ENCODE measurements at places on chromosomes 13 and 19.
A peak's percentile ranks its signal among the peaks of the same experiment; 100 is the strongest.

DNA sequence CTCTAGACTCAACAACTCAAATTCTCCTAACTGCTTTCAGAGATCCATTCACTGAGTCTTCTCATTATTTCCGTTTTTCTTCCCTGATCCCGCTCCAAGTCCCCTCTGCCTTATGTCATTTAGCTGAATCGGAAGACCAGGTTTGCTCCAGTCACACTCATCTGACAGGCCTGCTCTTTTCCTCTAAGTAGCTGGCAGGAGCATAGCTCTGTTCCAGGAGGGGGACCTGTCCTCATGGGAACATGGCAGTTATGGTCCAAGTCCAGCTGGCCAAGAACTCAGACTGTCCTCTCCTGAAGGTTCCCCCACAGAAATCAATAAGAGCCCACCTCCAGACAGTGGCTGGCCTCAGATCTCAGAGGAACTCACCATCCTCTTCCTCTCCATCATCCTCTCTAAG, 130.9 kb upstream of the SERP2 start:
- no peaks in the 10 kb centered on the region for H3K4me1 ChIP-seq
- no peak for DNase-seq
- no peaks in the 10 kb centered on the region for H3K36me3 ChIP-seq

- no peak overlapping the region for H3K27ac ChIP-seq
- DNase-seq, result no peak
- H3K27me3 ChIP-seq, result no peaks in the 10 kb centered on the region
- H3K36me3 ChIP-seq, result no peaks in the 10 kb centered on the region
These were observed 201.2 kb upstream of the UBL3 start for GRCh38 chr13:30051531-30052060.

DNA sequence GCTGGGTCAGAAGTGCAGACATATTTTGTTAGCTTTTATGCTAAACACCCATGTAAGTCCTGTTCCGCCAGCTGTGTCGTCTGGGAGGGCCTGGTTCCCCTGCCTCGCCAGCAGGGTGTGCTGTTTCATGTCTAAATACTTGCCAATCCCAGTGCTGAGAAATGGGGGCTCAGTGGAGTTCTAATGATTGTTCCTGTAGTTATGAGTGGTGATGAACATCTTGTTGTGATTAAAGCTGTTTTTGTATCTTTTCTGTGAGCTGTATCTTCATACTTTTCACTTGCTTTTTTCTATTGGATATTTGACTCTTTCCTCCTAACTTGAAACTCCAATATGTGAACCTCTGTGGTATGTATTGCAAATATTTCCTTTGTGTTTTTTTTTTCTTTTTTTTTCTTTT, 32.7 kb downstream of the KDM4B start:
- H3K4me1 ChIP-seq, result peaks cover 9% of the 10 kb centered on the region
- no peaks in the 10 kb centered on the region for H3K27me3 ChIP-seq
- peak; percentile 23 for DNase-seq
- H3K4me3 ChIP-seq, result no peak overlapping the region

DNA sequence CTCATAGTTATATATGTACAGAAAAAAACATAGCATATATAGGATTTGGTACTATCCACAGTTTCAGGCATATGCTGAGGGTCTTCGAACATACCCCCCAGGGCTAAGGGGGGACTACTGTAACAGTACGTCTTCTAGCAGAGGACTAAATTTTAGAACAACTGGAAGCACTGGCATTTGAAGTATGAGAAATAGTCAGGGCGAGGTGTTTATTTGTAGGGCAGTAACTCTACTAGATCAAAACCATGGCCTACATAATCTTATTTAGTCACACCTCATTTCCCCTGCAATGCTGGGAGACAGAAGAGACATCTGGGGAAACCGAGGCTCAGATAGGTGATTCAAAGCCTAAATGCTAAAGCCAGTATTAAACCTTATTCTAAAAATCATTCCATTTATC, 245.6 kb downstream of the DCT start:
- DNase-seq, result no peak
- H3K4me1 ChIP-seq, result no peaks in the 10 kb centered on the region
- no peaks in the 10 kb centered on the region for H3K36me3 ChIP-seq
- no peaks in the 10 kb centered on the region for H3K27me3 ChIP-seq
- no peak overlapping the region for H3K4me3 ChIP-seq
- H3K27ac ChIP-seq, result no peak overlapping the region

DNA sequence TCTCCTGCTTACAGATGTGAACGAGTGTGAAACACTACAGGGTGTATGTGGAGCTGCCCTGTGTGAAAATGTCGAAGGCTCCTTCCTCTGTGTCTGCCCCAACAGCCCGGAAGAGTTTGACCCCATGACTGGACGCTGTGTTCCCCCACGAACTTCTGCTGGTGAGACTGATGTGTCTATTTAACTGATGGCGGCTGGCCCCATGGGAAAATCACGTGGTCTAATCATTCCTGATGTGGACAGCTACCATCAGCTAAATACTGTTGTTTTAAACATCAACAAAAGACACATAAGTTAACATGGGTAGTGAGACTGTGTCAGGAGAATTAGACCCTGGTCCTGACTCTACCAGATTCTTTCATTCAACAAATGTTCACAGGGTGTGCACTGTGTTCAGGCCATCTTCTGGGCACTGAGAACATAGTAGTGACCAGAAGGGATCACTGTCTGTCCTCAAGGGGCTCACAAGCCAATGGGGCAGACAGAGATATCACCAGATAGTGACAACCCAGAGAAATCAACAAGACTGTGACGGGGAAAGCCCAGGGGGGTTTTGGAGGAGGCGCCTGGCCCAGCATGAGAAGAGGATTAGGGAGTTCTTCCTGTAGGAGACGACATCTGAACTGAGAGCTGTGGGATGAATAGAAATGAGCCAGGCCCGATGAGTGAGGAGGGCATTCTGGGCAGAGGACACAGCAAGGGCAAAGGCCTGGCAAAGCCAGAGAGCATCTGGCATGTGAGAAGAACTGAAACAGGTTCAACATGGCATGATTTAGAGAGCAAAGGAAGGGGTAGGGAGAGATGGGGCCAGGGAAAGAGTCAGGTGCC, 18.4 kb downstream of the LTBP4 start:
- H3K27ac ChIP-seq, result no peak overlapping the region
- peaks cover 12% of the 10 kb centered on the region for H3K36me3 ChIP-seq
- no peaks in the 10 kb centered on the region for H3K4me1 ChIP-seq
- H3K27me3 ChIP-seq, result no peaks in the 10 kb centered on the region

GRCh38 chr13:24129914-24130774, 30.4 kb upstream of the SPATA13 start:
- no peaks in the 10 kb centered on the region for H3K27me3 ChIP-seq
- H3K27ac ChIP-seq, result no peak overlapping the region
- no peak for DNase-seq
- H3K36me3 ChIP-seq, result no peaks in the 10 kb centered on the region
- H3K4me1 ChIP-seq, result peaks cover 30% of the 10 kb centered on the region

DNA sequence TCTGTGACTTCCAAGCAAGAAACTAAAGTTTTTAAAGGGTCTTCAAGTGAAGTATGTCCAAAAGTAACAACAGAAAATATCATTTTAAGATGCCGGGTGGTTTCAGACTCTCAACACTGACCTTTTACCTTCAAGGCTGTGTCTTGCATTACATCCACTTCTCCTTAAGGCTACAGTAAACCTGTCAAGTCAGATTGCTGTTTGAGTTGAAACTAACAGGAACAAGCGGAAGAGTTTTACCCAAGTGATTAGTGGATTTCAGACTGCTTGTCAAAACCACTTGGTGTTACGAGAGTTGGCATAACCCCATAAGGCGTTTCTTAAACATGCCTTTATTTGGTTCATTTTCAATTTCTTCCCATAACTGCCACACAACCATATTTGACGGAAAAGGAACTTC, 283.1 kb downstream of the DCT start:
- no peak for DNase-seq
- no peaks in the 10 kb centered on the region for H3K36me3 ChIP-seq
- H3K27ac ChIP-seq, result no peak overlapping the region
- no peak overlapping the region for H3K4me3 ChIP-seq
- H3K27me3 ChIP-seq, result no peaks in the 10 kb centered on the region

GRCh38 chr13:35496006-35496405, 19.5 kb upstream of the MAB21L1 start:
- H3K27me3 ChIP-seq, result no peaks in the 10 kb centered on the region
- DNase-seq, result no peak
- no peak overlapping the region for H3K4me3 ChIP-seq
- H3K36me3 ChIP-seq, result no peaks in the 10 kb centered on the region

DNA sequence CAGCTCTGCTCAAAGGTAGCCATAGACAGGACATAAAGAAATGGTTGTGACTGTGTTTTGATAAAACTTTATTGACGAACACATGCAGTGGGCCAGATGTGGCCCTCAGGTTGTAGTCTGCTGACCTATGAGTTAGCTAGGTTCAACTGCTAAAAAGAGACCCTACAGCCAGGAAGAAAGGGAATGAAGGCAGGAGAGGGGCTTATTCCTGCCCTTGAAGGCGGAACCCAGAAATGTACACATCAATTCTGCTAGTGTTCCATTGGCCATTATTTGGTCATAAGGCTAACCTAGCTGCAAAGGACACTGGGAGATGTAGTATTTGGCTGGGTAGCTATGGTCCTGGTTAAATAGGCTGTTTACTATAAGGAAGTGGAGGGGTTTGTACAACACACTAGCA, 18.0 kb downstream of the APBA3 start:
- no peak overlapping the region for H3K4me3 ChIP-seq
- no peaks in the 10 kb centered on the region for H3K4me1 ChIP-seq
- no peak overlapping the region for H3K27ac ChIP-seq
- no peaks in the 10 kb centered on the region for H3K27me3 ChIP-seq
- no peak for DNase-seq

- no peaks in the 10 kb centered on the region for H3K36me3 ChIP-seq
- no peaks in the 10 kb centered on the region for H3K27me3 ChIP-seq
- no peak overlapping the region for H3K4me3 ChIP-seq
- DNase-seq, result no peak
These were observed 458.4 kb downstream of the TBC1D4 start for GRCh38 chr13:75023609-75024008.

DNA sequence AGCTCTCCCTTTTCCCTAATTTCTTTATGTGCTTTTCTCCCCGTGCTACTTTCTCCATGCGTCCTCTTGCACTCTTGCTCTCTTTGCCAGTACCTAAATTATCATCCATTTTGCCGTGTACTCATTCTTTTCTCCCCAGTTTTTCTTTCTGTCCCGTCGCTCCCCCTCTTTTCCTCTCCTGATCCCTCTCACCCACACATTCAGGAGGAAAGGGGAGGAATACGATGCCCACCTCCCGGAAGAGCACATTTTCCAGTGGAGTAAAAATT, 821 bp downstream of the ZNF616 start:
- peaks cover 25% of the 10 kb centered on the region for H3K36me3 ChIP-seq
- H3K27me3 ChIP-seq, result no peaks in the 10 kb centered on the region
- no peak for DNase-seq
- peak overlapping the region; percentile 84 for H3K4me3 ChIP-seq

GRCh38 chr19:4807188-4807587, 15.7 kb downstream of the FEM1A start:
- no peaks in the 10 kb centered on the region for H3K36me3 ChIP-seq
- H3K27me3 ChIP-seq, result no peaks in the 10 kb centered on the region
- DNase-seq, result no peak

GRCh38 chr13:43107780-43108179, 84.4 kb downstream of the DNAJC15 start:
- no peak overlapping the region for H3K4me3 ChIP-seq
- H3K36me3 ChIP-seq, result no peaks in the 10 kb centered on the region
- H3K27me3 ChIP-seq, result no peaks in the 10 kb centered on the region
- H3K27ac ChIP-seq, result no peak overlapping the region
- no peaks in the 10 kb centered on the region for H3K4me1 ChIP-seq
- DNase-seq, result no peak

- no peak for DNase-seq
- H3K36me3 ChIP-seq, result no peaks in the 10 kb centered on the region
- no peak overlapping the region for H3K4me3 ChIP-seq
- peaks cover 25% of the 10 kb centered on the region for H3K4me1 ChIP-seq
These were observed 54.5 kb downstream of the LMO7 start for GRCh38 chr13:75690607-75691006.

DNA sequence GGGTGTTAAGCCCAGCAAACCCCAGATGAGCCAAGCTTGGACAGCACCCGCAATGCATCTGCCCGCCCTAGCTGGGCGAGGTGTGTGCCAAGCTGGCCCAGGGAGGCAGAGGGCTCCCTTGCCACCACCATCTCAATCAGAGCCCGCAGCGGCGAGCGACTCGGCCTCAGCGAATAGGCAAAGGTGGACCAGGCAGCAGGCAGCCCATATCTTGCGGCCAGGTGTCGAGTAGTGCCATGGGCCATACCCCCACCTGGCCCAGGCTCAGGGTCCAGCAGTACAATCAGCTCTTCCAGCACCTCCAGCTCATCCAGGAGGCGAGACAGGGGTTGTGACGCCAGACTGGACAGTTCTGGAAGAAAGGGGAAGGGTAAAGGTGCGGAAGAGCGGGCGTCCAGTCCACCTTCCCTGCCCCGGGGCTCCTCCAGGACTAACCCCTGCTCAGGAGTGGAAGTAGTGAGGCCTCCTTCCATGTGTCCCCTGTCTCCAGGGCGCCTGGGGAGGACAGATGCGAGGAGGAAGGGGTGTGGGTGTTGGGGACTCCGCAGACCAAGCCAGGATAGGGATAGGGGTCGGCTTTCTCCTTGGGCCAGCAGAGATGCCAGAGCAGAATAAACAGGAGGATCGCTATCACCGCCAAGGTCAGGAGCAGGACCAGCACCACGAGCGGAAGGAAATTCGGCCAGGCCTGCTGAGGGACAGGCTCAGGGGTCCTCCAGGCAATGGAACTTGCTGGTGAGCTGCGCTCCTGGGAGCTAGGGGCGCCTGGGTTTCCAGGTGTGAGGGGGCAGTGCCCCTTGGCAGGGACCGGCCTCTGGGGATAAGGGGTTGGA, 2.8 kb downstream of the IGFLR1 start:
- no peak for DNase-seq
- no peaks in the 10 kb centered on the region for H3K27me3 ChIP-seq
- peaks cover 13% of the 10 kb centered on the region for H3K4me1 ChIP-seq

DNA sequence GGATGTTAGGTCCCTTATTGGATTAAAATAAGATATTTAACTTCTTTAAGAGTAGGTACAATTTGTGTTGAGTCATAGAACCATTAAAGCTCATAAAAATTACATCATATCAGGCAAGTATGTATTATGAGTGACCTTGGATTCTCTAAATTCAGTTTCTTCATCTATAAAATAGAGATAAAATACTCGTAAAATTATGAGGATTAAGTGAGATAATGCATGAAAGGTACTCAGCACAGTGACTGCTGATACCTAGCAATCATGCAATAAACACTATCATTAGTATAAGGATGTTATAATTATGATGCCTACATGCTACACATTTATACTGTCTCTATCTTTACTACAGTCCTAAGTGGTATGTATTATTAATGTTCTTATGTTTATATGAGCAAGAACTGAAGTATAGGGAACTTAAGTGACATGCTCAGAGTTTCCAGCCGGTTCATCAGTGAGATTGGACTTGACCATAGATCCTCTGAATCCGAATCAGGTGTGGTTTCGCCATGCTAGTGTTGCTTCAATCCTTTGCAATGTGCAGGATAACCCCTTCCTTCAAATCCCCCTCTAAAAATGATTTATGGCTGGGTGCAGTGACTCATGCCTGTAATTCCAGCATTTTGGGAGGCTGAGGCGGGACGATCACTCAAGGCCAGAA, 22.9 kb upstream of the FRY start:
- no peaks in the 10 kb centered on the region for H3K27me3 ChIP-seq
- no peaks in the 10 kb centered on the region for H3K36me3 ChIP-seq
- no peak overlapping the region for H3K27ac ChIP-seq
- H3K4me3 ChIP-seq, result no peak overlapping the region
- no peaks in the 10 kb centered on the region for H3K4me1 ChIP-seq

- no peaks in the 10 kb centered on the region for H3K27me3 ChIP-seq
- H3K4me3 ChIP-seq, result no peak overlapping the region
- H3K4me1 ChIP-seq, result no peaks in the 10 kb centered on the region
- H3K27ac ChIP-seq, result no peak overlapping the region
- H3K36me3 ChIP-seq, result peaks cover 8% of the 10 kb centered on the region
- DNase-seq, result no peak
These were observed 12.7 kb downstream of the ARHGAP45 start for GRCh38 chr19:1079566-1080111.
